BJ (cell line): ENCODE measurements at places on chromosomes 4 and X.

DNA sequence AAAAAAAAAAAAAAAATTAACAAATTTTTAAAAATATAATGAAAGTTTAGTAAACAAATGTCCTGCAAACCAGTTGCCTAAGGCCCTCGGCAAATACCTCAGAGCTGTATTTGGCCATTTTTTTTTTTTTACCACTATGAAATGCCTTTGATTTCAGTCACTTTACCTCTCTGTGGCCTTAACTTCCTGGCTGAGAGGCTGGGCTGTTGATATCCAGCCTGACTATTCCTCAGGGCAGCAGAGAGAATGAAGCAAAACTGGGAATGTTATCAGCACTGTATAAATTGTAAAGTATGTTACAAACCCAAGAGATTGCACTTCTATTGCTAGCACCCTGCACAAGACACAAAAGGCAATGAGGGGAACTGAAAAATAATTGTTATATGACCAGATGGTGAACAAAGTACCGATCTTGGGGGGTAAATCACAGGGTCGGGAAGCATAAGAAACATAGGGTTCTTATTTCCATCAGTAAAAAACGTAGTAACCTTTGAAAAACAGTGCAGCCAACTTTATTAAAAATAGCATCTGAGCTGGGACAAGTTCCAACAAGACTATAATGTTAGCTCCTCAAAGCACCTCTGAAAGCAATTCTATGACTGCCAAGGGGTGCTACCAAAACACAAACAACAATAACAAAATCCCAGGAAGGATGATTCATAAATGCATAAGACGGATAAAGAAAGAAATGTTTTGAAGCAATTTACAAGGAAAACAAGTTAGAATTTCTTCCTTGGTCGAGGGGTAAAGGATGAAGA, 18.1 kb downstream of the USP46 start:
- no peak for DNase-seq

DNA sequence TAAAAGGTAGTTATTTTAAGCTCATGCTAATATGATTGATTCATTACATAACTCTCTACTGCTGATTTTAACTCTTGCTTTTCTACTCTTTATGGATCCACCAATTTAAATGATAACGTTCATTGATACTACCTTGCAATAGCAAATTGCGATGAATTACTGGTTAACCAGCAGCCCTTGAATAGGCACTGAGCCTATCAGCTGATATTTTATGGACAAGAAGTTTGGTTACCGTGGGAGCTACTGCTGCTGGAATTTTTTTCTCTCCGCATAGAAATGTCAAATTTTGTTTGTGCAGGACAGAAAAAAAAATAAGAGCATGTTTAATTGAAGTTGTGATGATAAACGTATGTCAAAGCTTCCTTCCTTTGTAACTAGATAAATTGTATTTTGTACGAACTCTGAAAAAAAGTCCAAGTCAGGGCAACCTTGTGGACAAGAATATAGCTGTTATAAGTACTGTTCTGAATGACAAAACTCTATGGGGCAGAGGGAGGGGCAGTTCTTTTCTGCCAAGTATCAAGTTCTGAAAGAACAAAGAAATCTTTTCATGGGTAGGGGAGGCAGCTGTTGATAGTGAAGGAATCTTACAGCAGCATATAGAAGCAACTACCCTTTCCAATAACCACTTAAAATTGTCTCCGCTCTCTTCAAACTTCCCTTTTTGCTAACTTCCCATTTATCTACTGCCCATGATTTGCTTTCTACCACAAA, 434.9 kb upstream of the PABPC4L start:
- DNase-seq, result no peak

GRCh38 chr4:13529128-13529919, 15.0 kb downstream of the NKX3-2 start:
- no peak for DNase-seq

DNA sequence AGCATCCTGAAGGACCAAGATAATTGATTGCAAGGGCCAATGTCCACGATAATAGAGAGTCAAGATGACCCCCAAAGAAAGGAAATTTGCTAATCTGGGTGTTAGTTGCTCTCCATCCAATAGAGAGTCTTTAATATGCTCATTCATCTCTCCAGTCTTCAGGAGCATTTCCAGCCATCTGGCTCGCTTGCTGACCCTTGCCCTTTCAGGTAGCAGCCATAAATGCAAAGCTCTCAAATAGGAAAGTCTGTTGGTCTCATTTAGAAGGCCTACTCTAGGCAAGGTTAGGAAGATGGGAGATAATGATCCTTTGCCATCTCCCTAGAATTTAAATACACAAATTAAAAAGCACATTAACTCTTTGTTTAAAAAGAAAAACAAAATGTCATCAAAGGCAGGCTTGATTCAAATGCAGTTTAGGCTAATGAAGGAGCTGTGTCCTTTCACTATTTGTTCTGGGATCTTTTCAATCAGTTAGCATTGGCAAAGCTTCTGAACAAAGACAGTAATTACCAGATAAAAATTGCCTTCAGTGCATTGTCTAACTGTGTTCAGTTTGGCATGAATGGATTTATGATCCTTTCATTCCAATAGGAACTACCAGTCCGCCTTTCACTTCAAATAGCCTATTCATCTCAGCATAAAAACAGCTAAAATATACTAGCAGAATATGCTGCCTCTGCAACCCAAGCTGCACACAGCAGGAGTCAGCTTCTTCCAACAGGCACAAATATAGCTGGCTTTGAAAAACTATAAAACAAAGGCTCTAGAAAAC, 49.6 kb upstream of the ATXN3L start:
- DNase-seq, result no peak
